ENCODE measurements at places on chromosomes 5 and 9. TPM values are rescaled to one million over a fixed set of nuclear protein-coding genes. Genes with fewer than 3 reads are reported as not detected.

- no peak for ATAC-seq
These were observed 22.0 kb downstream of the HINT1 start for GRCh38 chr5:131142970-131143617.

- ATAC-seq = no peak
These were observed 298.0 kb downstream of the FER start for GRCh38 chr5:109045710-109046109.

GRCh38 chr5:39282561-39282960, 63.2 kb upstream of the FYB1 start:
- ATAC-seq = no peak

GRCh38 chr9:93205045-93205768, 21.3 kb downstream of the WNK2 start:
- peak; percentile 69 for ATAC-seq

DNA sequence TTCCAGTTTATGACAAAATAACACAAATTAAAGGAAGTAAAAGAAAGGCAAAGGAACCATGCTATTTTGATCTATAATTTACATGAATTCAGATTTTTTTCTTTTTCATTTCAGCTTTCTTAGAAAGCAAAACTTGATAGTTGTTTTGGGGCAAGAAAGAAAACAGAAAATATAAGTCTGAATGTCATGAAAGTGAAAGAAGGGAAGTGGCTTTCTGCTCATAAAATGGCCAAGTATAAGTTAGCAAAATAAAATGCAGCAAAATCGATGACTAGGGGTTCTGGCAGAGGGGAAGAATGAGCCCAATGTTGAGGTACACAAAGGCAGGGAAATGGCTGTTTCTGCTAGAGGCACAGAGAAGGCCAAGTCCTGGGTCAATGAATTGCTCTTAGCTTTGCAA, 3.0 kb upstream of the IFNW1 start:
- no peak for ATAC-seq

- ATAC-seq = peak; percentile 37
These were observed 105.8 kb downstream of the ROR2 start for GRCh38 chr9:91844190-91844589.

DNA sequence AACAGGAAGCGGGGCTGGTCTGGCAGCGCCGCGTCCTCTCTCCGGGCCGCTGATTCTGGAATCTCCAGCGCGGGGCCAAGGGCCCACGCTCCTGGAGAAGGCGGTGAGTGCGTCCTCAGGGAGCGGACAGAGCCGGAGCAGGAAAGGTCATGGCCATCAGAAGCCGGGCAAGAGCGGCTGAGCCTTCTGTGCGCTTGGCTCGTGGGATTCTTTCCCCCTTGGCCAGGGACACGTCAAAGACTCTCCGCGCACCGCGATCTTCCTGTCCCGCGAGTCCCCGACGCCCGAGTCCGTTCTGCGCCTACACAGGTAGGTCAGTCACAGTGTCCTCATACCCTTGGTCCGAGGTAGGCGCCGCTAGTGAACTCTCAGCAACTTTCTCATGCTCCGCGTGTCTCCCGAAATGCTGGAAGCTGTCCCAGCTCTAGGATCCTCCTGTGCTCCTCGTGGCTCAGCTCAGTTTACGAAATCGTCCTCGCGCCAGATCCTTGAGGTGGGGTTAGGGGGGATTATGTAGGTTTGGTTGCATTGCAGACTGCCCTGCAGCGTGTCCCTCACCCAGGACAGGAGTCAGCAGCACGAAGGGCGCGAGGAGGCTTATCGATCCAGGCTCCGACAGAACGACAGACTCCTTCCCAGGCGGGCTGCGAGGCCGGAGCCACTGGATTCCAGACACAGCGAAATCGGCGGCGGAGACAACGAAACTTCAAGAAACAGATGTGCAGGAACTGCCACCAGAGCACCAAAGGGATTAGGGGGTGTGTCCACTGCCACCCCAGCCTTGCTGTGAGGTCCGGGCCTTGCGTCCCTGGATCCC, 8.7 kb downstream of the LHX6 start:
- ATAC-seq = no peak

DNA sequence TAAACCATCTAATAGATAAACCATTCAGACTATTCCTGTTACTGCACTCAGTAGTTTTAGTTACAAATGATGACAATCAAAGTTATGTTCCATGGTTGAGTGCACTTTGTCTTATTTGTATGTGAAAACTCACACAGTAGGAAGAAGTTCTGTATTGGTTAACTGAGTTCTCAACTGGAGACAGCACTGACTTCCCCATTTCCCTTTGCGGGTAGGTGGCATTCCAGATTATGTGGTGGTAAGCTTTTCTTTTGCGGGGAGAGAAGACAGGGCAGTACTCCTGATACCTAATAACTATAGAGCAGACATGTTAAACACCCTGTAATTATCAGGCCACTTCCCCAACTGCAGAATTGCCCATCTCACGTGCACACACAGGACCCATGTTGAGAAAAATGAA, 24.4 kb downstream of the TARS1 start:
- ATAC-seq = no peak

DNA sequence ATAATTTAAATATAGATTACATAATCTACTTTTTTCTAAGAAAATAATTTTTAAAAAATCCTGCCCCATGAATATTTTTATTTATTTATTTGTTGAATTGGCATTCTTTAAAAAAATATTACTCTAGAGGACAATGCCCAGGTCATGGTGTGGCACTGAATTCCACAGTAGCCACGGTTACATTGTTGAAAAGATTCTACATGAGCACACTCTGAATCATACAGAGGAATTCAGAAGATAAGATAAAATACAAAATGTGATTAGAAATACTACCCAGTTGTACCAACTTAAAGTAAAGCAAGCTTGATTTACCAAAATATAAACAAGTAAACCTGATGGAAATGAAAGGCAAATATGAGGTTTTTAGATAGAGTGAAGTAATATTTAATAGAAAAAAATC, 183.7 kb downstream of the HCN1 start:
- no peak for ATAC-seq

- no peak for ATAC-seq
These were observed 12.7 kb downstream of the MRRF start for GRCh38 chr9:122277285-122277897.

GRCh38 chr5:88924330-88924657, 41.3 kb upstream of the MEF2C start:
- ATAC-seq = no peak

GRCh38 chr9:2109069-2109650, 94.0 kb downstream of the SMARCA2 start:
- no peak for ATAC-seq

- ATAC-seq = no peak
These were observed 8.3 kb upstream of the YTHDC2 start for GRCh38 chr5:113505181-113505580.

GRCh38 chr9:79687131-79687447, 115.3 kb downstream of the TLE4 start:
- ATAC-seq = no peak

DNA sequence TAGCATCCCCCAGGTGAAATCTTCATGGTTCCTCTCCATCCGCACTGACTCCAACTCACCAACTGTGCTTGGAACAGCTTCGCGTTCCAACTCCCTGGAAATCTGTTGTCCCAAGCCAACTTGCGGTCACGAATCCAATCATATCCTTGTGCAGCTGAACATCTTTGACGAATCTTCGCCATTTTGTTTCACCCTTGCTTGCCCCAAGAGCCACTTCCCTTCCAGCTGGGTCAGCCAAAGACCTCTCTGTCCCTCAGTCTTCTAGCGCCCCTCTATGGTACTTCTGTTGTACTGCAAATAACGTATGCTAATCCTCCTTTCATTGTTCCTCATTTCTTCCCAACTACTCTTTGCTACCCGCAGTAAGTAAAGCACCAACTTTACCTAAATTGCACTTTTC, 61.0 kb upstream of the TARS1 start:
- no peak for ATAC-seq

GRCh38 chr9:37574241-37574721, 1.9 kb downstream of the FBXO10 start:
- no peak for ATAC-seq

DNA sequence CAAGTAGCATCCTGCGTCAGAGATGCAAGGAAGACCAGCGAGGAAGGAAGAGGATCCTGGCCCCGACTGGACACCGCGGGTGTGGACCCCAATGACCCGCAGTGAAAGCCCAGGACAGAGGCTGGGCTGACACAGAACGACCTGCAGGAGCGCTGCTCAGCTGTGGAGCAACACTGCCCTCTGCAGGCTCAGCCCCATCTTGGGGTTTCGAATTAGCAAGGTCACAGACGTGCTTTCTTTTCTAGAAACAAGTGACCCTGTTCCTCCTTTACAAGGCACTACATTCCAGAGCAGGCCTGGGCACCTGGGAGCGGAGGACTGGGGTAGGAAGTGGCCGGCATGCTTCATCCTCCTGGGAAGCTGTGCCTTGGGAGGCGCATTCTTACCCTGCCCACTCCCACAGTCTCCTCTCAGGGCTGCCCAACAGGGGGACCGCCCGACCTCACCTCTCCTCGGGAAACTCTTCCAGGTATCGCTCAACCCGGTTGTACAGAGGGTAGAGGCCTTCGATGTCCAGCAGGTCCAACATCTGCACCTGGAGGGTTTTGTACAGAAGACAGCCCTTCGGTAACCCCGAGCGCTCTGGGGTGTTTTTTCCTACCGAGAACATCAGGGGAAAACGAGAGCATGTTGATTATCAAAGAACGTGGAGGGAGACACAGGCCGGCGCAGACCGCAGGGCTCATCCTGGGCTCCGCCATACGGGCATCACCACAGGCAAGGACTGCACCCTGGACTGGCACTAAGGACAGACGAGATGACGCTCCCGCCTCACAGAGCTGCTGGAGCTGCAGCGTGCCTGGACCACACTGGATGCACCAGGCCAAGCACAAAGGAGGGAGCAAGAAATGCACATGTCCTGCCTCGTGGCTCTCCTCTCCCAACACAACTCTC, 35.0 kb downstream of the IPPK start:
- peak; percentile 84 for ATAC-seq

GRCh38 chr5:33372721-33373472, 67.9 kb upstream of the TARS1 start:
- no peak for ATAC-seq

DNA sequence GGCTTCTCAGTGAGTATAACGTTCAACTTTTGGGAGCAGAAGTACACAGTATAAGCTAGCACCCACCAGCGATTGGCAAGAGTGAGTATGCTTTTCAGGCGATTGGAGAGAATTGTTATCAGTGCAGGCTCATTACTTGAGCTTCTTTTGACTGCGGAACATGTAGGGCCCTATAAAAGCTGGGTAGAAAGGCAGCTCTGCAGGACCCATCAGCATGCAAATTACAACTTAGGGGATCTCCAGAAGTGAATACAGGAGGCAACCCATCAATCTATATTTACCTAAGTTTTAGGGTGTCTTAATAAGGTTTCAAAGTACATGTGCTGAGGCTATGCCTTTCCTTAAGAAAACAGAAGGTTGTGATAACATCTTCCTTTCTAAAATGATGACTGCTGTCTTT, 225.0 kb downstream of the MLLT3 start:
- ATAC-seq = no peak

DNA sequence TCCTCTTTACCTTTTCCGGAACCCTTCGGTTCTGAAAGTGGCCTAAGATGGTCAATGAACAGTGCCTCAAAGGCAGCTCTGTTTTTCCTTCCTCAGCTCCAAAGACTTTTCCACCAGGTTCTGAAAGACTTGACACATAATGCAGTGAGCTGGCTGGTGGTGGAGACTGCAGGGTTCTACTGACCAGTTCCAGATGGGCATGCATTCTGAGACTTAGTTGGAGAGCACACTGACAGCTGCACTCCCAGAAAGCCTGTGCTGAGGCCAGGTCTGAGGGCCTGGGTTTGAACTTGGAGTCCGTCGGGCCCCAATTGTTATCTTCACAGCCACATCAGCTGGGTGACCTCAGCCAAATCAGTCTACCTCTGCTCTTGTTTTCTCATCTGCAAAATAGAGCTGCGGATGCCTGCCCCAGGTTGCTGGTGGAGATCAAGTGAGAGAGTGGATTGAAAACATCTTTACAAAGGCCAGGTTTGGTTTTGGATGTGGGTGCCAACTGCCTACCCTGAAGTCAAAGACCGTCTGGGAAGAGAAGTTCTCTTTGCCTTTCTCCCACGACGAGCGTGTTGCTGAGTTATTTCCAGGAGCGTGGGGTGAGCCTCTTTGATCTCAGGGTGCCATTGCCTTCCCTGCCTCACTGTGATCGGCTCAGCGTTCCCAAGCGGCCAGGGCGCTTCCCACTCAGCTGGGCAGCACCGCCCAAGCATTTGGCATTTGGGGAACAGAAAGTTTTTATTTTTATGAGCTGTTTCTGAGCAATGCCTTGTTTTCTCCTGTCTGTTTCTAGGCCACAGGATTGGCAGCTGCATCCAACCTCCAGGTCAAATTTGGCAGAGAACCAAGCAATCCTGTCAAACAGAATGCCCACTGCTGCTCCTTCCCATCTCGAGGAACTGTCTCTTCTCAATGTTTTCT, 54.9 kb downstream of the RAD23B start:
- no peak for ATAC-seq

DNA sequence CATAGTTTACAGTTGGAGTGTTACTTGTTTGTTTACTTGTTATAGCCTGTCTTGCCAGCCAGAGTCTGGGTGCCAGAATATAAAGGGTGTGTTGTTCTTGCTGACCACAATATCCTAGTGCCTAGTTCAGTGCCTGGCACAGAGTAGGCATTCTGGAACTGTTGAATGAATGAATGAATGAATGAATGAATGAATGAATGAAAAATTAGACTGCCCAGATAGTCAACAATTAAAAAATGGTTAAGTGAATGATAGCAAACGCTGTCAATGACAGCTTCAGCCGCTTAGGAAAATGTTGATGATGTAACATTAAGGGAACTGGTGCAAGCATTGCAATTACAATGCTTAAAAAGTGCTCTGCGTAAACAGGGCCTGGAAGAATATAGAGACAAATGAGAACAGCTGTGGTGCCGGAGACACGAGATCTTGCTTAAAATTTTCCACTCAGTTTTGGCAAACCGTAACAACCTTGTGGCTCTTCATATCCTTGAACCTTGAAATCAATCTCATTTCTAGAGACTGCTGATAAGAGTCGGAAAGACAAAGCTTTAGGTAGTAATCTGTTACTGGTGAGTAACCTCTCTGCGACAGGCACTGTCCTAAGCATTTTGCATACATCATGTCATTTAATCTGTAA, 4.7 kb upstream of the TTLL11 start:
- ATAC-seq = no peak

IL3 gene
- not detected for total RNA-seq

IGFBPL1 gene
- total RNA-seq = 2.4 TPM

OTP gene
- total RNA-seq = 0.50 TPM

PDCD1LG2 gene
- total RNA-seq = 4.6 TPM

TNC gene
- 493 TPM for total RNA-seq

SLC23A1 gene
- total RNA-seq = not detected

MCIDAS gene
- total RNA-seq = not detected

ZFP2 gene
- total RNA-seq = 3.1 TPM

SLC4A9 gene
- total RNA-seq = not detected

CTNND2 gene
- total RNA-seq = 3.1 TPM

ZNF454 gene
- 5.1 TPM for total RNA-seq

TMEFF1 gene
- total RNA-seq = not detected

QSOX2 gene
- 7.2 TPM for total RNA-seq

RAD23B gene
- 75.0 TPM for total RNA-seq

IFNE gene
- not detected for total RNA-seq

CDC26 gene
- 39.7 TPM for total RNA-seq

Data from gastroesophageal sphincter (tissue), 4 donors.